ENCODE measurements at places on chromosomes 5 and 9.

DNA sequence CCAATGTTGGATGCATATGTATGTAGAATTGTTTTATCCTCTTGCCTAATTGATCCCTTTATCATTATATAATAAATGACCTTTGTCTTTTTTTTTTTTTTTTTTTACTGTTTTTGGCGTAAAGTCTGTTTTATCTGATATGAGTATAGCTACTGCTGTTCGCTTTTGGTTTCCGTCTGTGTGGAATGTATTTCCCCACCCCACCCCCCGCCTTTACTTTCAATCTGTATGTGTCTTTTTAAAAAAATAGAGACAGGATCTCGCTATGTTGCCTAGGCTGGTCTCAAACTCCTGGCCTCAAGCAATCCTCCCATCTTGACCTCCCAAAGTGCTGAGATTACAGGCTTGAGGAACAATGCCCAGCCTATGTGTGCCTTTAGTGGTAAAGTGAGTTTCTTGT lies 11.3 kb downstream of the AHRR start:
- DNase-seq = no peak

- no peak for DNase-seq
These were observed 4.0 kb upstream of the FOXB2 start for GRCh38 chr9:77015327-77016048.

DNA sequence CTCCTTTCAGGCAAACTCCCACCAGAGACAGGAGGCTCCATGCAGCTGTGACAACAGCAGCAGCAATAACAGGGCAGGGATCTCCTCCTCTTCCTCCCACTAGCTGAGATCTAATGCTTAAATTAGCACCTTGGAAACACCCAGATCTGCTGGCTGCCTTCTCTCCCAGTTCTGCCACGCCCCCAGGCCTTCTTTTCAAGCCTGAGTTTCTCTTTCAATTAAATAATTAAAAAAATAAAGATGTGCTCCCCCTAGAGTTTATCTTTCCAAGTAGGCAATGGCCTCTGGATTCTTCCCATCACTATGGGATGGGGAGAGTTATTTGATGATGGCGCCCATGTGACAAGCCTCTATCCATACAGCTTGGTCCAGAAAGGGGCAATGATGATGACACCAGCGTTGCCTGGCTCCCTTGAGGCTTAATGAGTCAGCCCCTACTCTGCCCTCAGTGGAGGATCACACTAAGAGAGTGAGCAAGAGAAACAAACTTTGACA lies 3.8 kb downstream of the FAM219A start:
- no peak for DNase-seq

- no peak for DNase-seq
These were observed 77.7 kb upstream of the SNX2 start for GRCh38 chr5:122697191-122697590.

GRCh38 chr5:150619359-150620230 lies 20.9 kb upstream of the SYNPO start:
- no peak for DNase-seq

- no peak for DNase-seq
These were observed 124.6 kb downstream of the ATPSCKMT start for GRCh38 chr5:10125116-10125515.

- no peak for DNase-seq
These were observed 11.3 kb upstream of the LHX2 start for GRCh38 chr9:124000161-124000783.

DNA sequence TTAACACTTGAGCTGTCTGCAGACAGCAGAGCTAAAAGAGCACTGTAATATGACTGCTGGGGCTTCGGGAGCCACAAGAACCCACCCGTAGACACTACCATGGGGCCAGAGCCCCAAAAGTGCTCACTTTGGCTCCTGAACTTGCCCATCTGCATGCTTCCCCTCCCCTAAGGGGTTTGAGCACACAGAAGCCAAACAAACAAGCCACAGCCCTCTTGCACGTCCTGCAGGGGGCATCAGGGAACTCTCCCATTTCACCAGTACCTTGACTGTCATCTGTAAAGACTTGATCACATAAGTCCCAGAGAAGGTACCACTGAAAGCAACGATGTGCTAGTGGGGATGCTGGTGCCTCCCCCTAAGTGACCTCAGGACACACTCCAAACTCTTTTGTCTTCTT lies 681.8 kb downstream of the SEMA5A start:
- DNase-seq = peak; percentile 50

GRCh38 chr5:114361724-114362196 lies at the start of gene KCNN2:
Gene KCNN2 (plus strand): TSS chr5:114362070. CDS start chr5:114362140, 70 bp downstream.
- DNase-seq = no peak

DNA sequence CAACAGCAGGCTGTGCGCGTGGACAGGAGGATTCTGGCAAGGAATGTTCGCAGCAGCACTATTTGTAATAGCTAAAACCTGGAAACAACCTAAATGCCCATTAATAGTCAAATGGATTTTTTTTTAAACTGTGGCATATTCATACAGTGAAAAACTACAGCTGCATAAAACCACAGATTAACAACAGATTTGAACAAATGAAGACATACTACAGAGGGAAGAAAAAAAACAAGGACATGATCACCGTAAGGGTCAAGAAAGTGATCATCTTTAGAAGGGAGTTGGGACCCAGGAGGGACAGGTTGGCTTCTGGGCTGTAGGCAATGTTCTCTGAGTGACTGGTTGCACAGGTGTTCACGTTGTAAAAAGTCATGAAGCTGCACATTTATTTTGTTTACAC lies 1.2 kb upstream of the TMOD1 start:
- no peak for DNase-seq

DNA sequence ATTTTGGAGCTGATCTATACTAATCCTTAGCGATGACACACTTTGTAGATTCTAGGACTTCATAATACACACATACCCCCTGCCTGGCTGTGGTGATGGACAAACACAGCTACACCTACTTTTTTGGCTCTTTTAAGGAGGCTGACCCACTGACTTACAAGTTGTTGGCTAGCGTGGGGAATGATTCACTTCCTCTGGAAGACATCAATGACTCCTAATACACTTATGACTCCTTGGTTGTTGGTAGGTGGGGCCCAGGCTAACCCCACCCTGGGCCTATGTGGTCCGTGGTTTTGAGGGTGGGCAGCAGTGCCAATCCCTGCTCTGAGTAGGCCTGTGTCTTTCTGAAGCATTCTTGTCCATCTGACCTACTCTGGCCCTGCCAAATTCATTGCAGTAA lies 144.4 kb downstream of the SLC12A2 start:
- no peak for DNase-seq

DNA sequence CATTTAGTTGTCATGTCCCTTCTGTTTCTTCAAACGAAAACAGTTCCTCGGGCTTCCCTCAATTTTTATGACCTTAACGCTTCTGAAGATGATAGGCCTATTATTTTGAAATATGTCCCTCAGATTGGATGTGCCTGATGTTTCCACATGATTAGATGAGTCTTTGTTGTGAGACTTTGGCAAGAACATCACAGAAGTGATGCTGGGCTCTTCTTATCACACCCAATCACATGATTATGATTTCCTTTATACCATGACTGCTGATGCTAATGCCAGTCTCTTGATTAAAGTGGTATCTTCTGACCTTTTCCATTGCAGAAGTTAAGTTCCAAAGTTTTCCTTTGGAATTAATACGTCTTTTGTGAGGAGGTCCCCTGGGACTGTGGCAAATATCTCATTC lies 175.7 kb downstream of the SAXO1 start:
- DNase-seq = no peak

- peak; percentile 51 for DNase-seq
These were observed 41.7 kb upstream of the TMEM250 start for GRCh38 chr9:136160381-136160841.

- DNase-seq = peak; percentile 56
These were observed 22.5 kb upstream of the PTPN3 start for GRCh38 chr9:109520475-109521132.

GRCh38 chr5:10424124-10424731 lies 17.5 kb upstream of the ROPN1L start:
- peak; percentile 24 for DNase-seq

DNA sequence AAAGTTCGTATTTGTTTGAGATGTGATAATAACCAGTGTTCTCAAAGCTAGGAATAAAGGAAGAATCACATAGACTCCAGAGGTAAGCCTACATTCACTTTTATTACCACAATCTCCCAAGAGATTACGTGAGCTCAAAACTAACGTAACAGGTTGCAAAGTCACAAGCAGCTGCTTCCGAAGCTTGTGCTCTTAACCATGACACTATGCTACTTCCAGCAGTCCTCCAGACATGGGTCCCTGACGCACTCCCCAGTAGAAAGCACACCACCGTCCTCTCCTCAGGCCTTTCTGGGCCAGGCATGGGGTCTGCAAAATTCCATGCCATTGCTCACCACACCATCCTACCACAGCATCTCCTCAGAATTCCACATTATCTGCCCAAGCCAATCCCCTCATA lies 84.6 kb downstream of the PAX5 start:
- no peak for DNase-seq

DNA sequence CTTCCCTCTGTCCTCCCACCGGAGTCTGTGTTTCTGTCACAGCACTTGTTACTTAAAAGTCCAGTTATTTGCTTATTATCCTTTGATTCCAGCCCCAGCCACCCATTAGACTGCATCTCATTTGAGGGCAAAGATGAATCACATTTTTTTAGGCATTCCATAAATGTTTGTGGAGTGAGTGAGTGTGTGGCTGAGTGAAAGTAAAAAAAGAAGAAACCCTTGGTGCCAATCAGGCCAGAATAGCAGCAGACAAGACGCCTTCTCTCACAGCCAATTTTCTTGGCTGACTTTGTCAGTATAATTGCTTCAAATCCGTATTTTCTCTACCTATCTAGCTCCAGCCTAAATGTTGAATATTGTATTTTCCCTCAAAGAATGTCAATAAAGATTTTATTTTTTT lies 613.0 kb upstream of the WWC1 start:
- DNase-seq = no peak

DNA sequence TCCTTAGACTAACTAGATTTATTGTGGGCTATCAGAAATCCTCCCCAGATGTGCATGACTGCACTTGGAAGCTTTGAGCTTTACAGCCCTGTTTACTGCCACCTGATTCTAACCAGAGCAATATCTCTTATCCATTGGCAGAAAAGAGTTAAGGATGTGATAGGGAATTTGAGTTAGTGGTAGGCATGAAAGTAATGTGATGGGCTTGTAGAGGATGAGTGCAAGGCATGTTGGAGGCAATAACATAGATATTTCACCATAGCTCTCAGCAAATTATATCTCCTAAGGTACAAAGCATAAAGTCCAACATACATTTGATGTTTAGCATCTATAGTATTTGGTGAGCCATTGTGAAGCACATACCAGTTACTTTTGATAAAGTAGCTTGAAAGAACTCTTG lies 103.8 kb downstream of the INVS start:
- no peak for DNase-seq
